ENCODE measurements at places on chromosomes 7 and 10.

- no peak for DNase-seq
These were observed 77.8 kb upstream of the PRSS1 start for GRCh38 chr7:142671506-142671905.

GRCh38 chr10:29041616-29042015, 247.3 kb upstream of the LYZL1 start:
- DNase-seq, result no peak

- no peak for DNase-seq
These were observed 78.5 kb upstream of the PPIF start for GRCh38 chr10:79268742-79269141.

DNA sequence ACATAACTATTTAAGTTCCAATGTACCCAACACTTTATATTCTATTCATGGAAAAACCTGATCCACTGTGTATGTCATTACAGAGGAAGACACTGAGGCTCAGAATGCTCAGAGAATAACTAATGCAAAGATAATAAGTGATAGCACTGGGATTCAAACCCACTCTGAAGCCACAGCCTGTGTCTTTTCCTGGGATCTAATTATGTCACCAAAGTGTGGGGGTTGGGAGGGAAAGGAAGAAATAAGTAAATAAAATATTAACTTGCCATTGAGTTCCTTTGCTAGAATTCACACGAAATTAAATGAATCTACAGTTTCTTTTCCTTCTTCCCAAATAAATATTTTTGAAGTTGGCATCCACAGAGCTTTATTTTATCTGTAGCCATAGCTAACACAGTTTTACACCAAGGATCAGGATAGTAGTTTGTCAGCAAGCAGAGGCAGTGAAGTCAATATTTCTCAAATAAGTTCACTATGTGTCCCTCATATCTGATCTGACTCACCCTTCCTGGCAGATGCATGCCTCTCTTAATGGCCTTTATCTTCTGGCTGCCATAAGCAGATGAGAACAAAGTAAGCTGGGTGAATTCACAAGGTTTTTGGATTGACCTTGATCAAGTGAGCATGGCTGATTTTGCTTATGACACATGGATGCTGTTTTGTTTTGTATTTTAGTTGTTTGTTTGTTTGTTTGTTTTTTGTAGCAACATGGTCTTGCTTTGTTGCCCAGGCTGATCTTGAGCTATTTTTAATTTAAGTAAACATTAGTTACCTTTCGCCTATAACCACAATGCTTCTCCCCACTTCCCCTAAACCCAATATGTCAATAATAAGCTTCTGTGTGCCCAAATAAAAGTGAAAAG, 6.3 kb downstream of the RAPGEF5 start:
- DNase-seq, result no peak

DNA sequence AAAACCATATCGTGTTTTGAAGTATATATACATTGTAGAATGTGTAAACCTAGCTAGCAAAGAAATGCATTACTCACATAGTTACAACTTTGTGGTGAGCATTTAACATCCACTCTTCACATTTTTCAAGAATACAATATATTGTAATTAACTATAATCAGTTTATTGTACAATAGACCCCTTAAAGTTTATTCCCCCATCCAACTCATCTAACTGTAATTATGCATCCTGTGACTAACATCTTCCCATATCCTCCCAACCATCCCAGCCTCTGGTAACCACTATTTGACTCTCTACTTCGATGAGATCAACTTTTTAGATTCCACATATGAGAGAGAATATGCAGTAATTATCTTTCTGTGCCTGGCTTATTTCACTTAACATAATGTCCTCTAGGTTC, 526.4 kb downstream of the KIF20B start:
- DNase-seq, result no peak

DNA sequence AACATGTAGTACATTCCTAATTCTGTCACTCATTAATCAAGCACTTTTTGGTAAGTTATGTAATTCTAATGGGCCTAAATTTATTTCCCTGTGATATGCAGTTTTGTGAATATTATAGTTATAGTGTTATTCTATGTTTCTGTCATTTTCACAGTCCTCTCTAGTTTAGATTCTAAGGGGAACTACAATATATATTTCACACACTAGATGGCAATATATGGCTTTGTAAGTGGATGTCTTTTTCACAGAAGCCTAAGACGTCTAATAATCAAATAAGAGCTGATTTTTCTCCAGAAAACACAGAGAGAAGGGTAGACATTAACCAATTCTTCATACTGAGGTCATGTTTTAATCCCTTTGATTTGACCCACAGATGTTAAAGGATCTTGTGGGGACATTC, 18.0 kb downstream of the RNLS start:
- DNase-seq, result peak; percentile 35

- no peak for DNase-seq
These were observed 4.6 kb downstream of the CDK5 start for GRCh38 chr7:151053096-151053495.

- no peak for DNase-seq
These were observed 180.7 kb upstream of the KAT6B start for GRCh38 chr10:74645692-74646091.

- DNase-seq, result peak; percentile 17
These were observed 488.3 kb upstream of the ADARB2 start for GRCh38 chr10:2225609-2226008.

- peak; percentile 91 for DNase-seq
These were observed 65.6 kb downstream of the NOD1 start for GRCh38 chr7:30412782-30413504.

GRCh38 chr10:112098682-112099081, 84.9 kb downstream of the GPAM start:
- no peak for DNase-seq

DNA sequence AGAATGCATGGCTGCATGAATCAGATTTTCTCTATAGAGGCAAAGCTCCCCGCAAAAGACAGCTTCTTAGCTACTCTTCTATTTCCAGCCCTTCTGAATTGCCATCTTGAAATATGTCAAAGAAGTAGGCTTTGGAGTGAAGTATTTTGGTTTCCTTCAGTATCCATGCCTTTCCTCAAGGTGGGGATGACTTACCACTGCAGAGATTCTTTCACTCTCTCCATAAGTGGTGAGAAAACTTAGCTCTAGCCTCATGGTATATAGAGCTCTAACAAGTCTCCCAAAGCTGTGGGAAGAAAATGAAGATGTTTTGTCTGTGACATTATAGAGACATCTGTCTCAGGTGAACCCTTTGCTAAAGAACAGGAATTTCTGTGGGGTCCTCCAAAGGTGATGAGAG, 89.6 kb upstream of the ITGB1 start:
- no peak for DNase-seq

DNA sequence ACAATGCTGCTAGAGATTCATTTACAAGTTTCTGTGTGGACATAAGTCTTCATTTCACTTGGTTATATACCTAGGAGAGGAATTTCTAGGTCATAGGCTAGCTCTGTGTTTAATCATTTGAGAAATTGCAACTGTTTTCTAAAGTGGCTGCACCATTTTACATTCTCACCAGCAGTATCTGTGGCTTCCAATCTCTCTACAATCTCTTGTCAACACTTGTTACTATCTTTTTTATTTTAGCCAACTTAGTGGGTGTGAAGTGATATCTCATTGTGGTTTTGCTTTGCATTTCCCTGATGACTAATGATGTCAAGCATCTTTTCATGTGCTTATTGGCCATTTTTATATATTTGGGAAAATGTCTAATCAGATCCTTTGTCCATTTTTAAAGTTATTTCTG, 53.0 kb upstream of the DRGX start:
- no peak for DNase-seq

DNA sequence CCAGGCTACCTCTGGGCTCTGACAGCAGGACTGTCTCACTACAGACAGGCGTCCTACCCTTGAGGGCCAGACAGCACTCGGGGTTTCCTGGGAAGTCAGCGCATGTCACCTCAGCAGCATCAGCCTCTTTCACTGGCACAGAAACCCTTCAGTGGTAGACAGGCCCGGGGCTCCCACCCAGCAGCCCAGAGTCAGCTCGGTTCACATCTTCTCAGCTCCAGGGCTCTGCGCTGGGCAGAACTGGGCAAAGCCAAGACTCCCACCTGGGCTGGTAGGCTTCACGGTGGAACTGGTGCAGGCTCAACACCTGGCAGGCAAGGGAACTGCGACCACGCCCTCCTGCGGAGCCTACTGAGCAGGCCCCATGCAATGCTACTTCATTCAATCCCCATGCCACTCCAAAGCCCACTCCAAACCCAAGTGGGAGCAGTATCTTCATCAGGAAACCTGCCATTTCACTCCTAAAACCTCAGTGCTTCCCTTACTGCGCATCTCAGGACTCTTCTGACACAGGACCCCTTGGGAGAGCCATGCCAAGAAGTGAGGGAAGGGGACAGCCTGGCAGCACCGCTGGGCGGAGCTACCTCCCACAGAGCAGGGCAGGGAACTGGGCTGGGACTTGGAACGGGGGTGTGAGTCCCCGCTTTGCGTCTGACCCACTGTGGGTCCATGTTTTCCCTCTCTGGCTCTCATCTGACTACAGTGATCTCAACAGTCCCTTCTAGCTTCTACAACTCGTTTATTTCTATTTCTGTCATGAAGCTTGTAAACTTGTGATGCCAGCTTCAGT, 60.4 kb downstream of the SCRN1 start:
- no peak for DNase-seq

DNA sequence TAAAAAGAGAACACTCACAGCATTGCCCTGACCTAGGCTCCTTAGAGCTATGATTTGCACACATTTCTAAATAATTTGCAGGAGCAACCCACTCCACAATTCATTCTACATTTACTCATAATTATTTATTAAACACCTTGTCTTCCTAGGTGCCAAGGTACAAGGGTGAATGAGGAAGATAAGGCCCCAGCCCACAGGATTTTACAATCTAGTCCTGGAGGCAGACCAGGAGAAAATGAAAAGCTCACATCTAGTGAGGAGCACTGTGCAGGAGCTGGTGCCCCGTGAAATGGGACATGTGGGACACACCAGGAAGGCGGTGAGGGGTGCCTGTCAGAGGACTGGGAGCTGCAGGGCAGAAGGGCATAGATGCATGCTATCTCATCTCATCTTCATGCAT, 59.7 kb upstream of the LRRC18 start:
- DNase-seq, result no peak

- DNase-seq, result no peak
These were observed 44.9 kb downstream of the MINDY4 start for GRCh38 chr7:30815951-30816644.

GRCh38 chr10:124123156-124123555, 29.8 kb upstream of the CHST15 start:
- no peak for DNase-seq

GRCh38 chr10:79342811-79343561, 4.3 kb upstream of the PPIF start:
- no peak for DNase-seq

DNA sequence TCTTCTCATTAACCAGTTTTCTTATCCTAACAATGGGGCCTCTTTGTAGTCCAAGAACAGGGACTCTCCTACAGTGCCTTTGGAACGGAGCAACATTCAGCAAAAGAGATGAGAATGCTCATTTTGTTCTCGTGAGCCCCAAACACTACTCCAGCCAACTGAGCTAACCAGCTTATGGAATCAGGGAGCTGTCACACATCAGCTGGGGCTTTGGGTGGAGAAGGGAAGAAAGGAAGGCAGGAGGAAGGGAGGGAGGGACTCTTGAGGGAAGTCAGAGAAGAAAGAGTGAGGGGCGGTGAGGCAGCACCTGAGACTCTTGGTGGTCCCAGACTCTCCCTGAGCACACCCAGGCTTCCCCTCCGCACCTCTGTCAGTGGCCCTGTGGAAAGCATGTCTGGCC, 123.1 kb downstream of the CLEC2L start:
- peak; percentile 81 for DNase-seq

GRCh38 chr10:119633538-119634218, 17.5 kb upstream of the BAG3 start:
- DNase-seq, result peak; percentile 74

DNA sequence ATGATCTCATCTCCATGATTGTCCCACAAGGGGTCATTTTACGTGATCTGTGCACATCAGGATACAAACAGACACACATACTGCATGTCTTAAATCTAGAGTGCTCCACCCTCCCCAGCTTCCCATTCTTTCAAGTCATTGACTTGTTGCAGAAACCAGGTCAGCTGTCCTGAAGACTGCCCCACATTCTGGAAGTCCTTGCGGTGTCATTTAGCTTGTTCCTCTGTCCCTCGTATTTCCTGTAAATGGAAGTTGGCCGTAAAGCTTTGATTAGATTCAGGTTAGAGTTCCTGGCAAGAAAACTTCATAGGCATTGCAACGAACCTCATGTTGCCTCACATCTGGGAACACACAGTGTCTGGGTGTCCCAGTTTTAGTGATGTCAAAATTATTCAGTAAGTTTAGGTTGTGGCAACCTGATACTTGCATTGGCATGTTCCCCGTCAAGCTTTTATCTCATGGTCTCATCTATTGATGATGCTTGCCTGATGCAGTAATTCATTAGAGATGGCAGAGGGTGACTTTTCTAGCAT, 417.4 kb upstream of the GALNT17 start:
- no peak for DNase-seq

DNA sequence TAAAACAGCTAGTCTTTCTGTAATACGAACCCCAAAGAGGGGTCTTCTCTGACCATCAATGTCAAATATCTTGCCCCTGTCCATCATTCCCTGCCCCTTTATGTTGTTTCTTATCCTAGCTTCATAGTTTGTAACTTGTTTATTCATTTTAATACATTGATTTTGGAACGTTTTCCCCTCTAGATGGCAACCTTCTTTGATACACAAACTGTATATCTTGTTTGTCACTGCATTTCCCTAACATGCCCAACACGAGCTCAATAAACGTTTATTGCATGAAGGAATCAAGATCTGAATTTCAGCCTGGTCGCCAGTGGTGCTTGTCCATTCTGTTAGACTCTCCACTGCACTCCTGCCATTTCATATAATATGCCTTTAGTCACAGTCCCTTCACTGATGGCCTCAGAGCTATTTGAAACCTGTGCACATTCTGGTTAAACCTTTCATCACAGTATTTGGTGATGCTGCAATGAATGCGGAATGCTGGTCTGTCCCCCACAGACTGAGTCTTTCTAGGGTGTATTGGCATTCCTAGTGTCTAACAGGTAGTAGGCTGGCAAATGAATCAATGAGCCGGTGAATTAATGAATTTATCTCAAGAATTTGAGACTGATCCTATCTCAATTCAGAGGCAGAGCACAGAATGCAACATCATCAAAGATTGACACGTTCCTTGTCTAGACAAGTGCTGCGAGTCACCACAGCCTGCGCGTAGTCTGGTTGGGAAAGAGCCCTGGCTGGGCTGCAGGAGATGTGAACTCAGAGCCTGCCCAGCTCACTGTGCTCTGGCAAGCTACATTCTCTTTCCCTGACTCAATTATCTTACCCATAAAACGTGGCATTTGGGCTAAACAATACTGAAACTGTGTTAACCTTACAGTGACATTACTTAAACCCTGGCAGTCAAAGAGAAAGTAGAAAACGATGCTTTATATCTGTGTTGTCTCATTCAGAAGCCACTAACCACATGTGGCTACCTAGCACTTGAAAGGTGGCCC, 55.2 kb upstream of the FRMD4A start:
- peak; percentile 35 for DNase-seq

GRCh38 chr10:73876157-73876556, 1.8 kb upstream of the CAMK2G start:
- DNase-seq, result no peak

DNA sequence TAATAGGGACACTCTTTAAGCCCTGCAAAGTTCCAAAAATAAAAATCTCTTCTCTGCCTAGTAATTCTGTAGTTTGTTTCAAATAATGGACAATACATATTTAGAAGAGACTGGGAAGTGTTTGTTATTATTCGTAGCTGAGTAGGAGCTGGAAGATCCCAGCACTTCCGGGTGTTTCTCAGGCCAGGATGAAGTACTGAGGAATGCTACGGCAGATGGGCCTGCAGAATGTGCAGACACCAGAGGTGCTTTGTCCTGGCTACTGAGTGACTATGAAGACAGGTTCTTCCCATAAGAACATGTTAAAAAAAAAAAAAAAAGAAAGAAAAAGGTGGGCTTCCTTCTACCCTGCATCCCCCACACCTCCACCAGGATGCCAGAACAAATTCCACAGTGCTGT, 36.1 kb downstream of the ETV1 start:
- no peak for DNase-seq
